ENCODE measurements at places on chromosomes 7 and 10.
A peak's percentile ranks its signal among the peaks of the same experiment; 100 is the strongest.

DNA sequence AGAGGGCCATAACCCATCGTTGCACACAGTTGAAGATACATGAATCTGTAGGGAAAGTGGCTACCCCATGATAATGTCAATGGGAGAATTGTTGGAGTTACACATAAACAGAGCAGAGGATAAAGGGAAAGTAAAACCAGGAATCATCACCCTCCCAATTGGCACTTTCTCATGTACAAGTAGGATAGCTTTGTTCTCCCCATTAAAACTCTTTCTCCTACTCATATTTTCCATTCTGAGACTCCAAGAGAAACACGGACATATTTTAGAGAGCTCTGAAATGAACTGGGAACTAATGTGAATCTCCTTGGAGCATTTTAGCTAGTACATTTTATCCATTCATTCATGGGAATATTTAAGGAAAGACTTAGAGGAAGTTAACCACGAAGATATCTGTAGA, 17.2 kb upstream of the LRRC17 start:
- no peak for DNase-seq

- DNase-seq, result no peak
Observed at GRCh38 chr7:40793132-40793531, 658.3 kb downstream of the SUGCT start.

DNA sequence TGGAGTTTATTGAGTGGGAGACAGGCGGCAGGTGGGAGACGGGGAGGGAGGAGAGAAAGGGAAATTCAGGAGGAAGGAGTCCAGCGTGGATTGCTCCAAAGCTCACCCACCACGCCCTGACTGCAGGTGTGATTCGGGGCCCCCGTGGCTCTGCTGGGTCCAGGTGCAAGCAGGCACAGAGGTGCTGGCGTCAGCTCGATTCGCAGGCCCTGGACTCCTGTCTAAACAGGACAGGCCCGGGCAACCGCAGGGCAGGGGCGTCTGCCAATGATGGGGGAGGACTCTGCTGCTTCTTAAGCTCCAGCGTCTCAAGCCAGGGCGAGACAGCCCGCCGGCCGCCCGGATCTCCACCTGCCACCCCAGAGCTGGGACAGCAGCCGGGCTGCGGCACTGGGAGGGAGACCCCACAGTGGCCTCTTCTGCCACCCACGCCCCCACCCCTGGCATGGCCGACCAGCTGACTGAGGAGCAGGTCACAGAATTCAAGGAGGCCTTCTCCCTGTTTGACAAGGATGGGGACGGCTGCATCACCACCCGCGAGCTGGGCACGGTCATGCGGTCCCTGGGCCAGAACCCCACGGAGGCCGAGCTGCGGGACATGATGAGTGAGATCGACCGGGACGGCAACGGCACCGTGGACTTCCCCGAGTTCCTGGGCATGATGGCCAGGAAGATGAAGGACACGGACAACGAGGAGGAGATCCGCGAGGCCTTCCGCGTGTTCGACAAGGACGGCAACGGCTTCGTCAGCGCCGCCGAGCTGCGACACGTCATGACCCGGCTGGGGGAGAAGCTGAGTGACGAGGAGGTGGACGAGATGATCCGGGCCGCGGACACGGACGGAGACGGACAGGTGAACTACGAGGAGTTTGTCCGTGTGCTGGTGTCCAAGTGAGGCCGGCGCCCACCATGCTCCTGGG, at the start of gene CALML3:
Gene CALML3, plus strand, starts transcription at position 321 of the 920 bp plus-strand sequence. Its CDS starts 125 bp downstream, at position 446.
- DNase-seq, result no peak

DNA sequence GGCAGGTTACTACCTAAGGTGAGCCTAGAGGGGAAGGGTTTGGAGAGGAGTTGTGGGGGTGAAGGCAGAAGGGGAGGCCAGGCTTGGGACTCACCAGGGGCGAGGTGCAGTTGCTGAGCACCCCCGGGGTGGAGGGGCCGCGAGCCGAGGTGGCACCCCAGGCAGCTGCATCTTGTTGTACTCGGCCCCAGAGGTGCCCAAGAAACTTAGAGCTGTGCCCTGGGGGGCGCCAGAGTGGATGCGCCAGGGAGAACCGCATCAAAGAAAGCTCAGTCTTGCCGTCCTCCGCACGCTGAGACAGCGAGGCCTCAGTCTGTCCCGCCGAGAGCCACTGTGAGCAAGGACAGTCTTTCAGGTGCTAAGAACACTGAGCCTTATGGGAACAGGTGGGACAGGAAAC, 7.4 kb downstream of the ATG9B start:
- DNase-seq, result no peak

DNA sequence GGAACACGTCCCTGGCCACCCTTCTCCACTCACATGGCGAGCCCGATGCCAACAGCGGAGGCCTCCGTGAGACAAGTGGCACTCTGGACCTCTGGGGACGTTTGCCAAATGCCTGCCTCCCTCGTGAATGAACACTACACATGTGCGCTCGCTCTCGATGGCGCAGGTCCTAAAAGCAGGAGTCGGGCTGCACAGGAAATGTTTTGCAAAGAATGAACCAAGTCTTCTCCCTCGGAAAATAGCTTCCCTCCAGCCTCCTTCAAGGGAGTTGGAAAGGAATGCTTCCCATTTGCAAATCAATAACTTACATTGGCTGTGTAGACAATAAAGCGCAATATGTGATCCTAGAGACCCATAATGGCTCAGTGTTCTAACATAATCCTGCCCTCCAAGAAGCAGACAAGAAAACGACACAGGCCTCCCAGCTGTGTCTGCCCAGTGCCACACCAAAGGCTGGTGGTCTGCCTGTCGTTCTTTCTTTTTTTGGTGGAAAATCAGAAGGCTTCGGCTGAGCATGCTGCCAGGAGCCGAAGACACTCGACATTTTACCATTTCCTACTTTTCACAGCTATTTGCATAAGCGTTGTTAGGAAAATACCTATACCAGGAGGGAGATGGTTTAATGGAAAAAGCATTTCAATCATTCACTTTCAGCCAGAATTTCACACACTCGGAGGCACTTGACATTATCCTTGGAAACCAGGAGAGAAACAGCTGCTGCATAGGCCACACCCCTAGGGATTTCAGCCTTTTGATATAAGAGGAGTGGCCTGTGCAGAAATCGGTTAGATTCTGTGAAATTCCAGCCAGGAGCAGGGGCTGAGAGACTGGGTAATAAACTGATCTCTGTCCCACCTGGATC, 38.4 kb downstream of the ATXN7L1 start:
- DNase-seq, result no peak

GRCh38 chr10:68559251-68559650, 886 bp upstream of the TET1 start:
- DNase-seq, result no peak

- no peak for DNase-seq
Observed at GRCh38 chr7:30660331-30661255, 21.7 kb downstream of the CRHR2 start.

DNA sequence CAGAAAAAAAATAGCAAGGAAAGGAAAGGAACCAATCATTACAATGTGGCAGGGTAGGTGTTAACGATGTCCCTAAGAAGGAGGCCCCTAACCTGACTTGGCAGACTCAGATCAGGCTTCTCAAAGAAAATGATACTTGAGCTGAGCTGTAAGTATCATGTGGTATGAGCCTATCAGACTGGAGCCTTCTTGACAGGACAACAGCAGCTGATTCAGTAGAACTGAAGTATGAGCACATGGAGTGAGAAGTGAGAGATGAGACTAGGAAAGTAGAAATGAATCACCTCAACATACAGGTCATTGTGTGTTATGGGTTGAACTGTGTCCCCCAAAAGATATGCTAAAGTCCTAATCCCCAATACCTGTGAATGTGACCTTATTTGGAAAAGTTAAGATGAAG, 66.3 kb downstream of the MTERF1 start:
- no peak for DNase-seq

DNA sequence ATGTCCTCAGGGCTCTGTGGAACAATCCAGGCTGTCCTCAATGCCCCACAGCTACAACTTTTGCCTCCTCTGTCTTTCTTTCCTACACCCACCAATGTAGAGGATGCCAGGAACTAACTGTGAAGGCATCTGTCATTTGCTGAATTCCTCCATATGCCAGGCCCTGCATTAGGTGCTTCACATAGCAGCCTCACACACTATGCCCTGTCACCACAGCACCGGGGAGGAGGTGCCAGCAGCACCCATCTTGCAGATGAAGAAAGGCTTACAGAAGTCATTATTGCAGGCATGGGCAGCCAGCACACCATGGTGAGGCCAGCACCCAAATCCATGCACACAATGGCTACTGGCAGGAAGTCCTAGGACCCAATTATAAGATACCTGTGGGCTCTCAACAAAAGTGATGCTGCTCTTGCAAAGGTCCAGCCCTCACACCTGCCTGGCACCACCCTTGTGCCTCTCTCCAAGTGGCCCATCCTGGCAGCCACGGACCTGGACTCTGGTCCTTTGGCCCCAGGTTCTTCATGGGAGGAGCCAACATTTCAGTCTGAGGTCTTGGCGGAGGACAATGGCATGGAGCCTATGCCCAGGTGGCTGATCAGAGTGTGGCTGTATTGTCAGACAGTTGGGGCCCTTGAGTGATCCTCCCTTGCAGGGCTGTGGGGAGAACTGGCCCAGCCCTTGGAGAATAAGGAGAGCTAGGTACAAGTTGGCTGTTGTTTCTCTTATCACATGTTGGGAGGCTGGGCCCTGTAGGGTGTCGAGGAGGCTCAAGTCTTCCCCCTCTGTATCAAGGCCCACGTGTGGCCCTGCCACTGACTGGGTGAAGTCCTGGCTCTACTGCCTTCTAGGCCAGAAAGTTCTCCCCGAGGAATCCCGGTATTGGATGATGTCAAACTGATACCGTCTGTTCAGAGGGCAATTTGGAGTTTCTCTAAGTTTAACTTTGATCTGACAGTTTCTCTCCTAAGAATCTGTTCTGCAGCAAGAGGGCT, 14.4 kb upstream of the MYL7 start:
- no peak for DNase-seq

- no peak for DNase-seq
Observed at GRCh38 chr7:121369462-121369861, 26.6 kb downstream of the FAM3C start.

- no peak for DNase-seq
Observed at GRCh38 chr7:147611431-147611830, 979.1 kb upstream of the C7orf33 start.

- no peak for DNase-seq
Observed at GRCh38 chr10:67327626-67328535, 368.1 kb downstream of the CTNNA3 start.

GRCh38 chr10:88194041-88194887, 330.8 kb downstream of the PTEN start:
- DNase-seq, result peak; percentile 4
